ENCODE measurements at places on chromosomes 6 and 20.

DNA sequence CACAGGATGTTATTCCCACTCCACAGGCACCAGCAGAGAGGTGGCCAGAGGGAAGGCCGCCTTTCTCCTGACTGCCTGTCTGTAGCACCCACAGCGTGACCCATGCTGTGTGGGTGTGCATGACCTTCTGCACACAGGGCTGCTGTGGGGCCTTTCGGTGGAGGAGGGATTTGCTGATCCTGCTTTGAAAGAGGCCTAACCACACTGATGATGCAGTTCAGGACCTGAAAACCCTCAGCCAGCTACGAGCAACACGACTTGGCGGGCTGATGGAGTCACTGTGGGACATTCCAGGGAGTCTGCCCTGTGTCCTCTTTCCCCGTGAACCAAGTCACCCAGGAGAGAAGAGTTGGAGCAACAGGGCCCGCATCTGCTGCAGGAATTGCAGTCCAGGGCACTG is 49.1 kb downstream of the SYTL3 start:
- DNase-seq = no peak

- no peak for DNase-seq
Observed at GRCh38 chr6:127738423-127738822, 161.4 kb downstream of the C6orf58 start.

DNA sequence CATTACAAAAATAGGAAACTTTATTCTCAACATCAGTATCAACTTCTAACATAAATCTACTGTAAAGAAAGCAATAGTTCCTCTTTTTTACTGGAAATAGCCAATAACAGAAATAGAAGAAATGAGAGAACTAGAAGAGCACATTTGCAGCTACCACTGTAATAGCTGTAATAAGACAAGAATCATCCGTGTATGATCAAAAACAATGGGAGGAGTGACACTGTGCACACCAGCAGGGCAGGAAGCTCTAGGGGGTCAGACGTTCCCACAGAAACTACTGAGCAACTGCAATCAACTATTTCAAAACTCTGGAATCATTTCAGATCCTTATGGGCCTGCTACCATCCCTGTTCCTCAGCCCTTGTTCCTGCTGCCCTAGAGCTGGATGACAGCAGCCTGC is 43.7 kb downstream of the NINL start:
- no peak for DNase-seq

- DNase-seq = no peak
Observed at GRCh38 chr6:162485464-162485863, 242.1 kb downstream of the PRKN start.

- no peak for DNase-seq
Observed at GRCh38 chr6:78700991-78701390, 166.4 kb upstream of the IRAK1BP1 start.

DNA sequence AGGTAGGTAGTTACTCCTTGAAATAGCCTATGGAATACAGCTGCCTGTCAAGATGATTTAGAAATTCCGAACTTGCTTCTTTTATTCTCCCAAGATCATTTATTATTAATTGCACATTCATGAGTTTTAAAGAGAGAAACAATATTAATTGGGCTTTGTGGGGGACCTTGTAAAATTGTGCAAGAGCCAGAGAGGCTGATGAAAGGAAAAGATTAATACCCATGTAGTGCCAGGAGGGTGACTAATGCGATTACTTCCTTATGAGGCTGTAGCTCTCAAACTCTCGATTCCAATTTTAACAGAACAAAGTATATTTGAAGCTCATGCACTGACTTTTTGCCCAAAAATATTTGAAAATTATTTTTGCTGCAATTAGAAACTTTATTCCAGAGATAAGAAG is 423.8 kb upstream of the ID4 start:
- no peak for DNase-seq

- no peak for DNase-seq
Observed at GRCh38 chr20:44967207-44967807, 995 bp downstream of the STK4 start.

All from stimulated activated CD4-positive, alpha-beta T cell treated with anti-CD3 and anti-CD28 coated beads, TNF-alpha, amount 100 ng/mL, for 24 hours (primary cell).